Activated CD8-positive, alpha-beta memory T cell treated with anti-CD3 and anti-CD28 coated beads, Interleukin-2, amount 10 ng/mL, durations not matched to agents 7 days and 5 days (primary cell): ENCODE measurements at places on chromosomes 16 and 17. TPM values are rescaled to one million over a fixed set of nuclear protein-coding genes. Genes with fewer than 3 reads are reported as not detected.

CHD9 gene
- total RNA-seq = 23.7 TPM

CHRNE gene
- total RNA-seq = 0.40 TPM

TNFSF12 gene
- total RNA-seq = 59.4 TPM

ZFPM1 gene
- 15.1 TPM for total RNA-seq

PRKCA gene
- total RNA-seq = 68.9 TPM

SLC5A10 gene
- total RNA-seq = not detected

BCAR1 gene
- total RNA-seq = 0.19 TPM
